Stimulated activated CD8-positive, alpha-beta memory T cell treated with anti-CD3 and anti-CD28 coated beads, Interleukin-15, amount 100 ng/mL, for 24 hours (primary cell): ENCODE measurements at places on chromosomes 2 and 18.

GRCh38 chr2:44016282-44016681 lies 20.5 kb upstream of the LRPPRC start:
- DNase-seq, result no peak

GRCh38 chr18:52289392-52289791 lies 50.6 kb upstream of the DCC start:
- no peak for DNase-seq

GRCh38 chr2:236852100-236852976 lies 233.4 kb upstream of the COPS8 start:
- no peak for DNase-seq

GRCh38 chr18:37787452-37787851 lies 221.9 kb upstream of the CELF4 start:
- DNase-seq, result no peak

- no peak for DNase-seq
Observed at GRCh38 chr2:5691985-5692529, at the start of gene SOX11. Gene SOX11, plus strand, starts transcription at chr2:5692384. Its CDS starts 338 bp downstream, at chr2:5692722.

DNA sequence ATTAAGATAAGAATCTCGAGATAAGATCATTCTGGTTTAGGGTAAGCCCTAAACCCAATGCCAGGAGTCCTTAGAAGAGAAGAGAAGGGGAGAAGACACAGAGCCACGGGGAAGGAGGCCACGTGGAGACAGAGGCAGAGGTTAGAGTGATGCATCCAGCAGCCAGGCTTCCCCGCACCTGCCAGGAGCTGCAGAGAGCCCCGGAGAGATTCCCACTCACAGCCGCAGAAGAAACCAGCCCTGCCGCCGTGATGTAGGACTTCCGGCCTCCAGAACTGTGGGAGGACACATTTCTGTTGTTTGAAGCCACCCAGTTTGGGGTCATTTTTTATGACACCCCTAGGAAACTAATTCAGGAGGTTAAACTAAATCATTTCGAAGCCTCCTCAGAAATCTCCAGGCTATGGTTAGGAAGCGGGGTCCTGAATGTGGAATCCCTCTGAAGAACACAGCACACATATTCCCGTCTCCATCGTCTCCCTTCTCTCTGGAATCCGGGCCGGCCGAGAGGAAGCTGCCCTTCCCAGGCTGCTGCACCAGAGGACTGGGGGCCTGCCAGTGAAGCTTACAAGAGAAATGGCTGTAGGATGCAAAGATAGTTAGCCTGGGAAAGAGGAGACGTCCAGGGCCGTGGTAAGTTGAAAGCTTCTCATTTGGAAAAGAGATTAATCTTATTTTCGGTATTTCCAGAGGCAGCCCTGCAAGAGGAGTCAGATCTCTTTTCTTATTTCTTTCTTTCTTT lies 156.6 kb downstream of the TWIST2 start:
- DNase-seq, result no peak

DNA sequence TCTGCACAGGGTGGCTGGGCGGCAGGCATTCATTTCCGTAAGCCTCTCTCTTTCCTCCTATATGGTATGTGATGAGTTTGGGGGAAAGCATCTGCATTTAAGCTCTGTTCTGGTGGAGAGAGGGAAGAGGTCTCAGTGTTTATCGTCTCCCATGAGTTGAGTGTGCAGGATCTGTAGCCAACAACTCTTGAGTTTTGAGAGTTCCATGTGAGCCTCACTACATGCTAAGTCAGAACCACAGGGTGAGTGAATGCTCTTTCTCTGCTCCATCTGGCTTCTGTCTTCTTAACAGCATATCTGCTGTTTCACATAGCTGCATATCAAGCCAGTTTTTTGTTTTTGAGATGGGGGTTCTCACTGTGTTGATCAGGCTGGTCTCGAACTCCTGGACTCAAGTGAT lies 22.7 kb downstream of the RAB31 start:
- no peak for DNase-seq

DNA sequence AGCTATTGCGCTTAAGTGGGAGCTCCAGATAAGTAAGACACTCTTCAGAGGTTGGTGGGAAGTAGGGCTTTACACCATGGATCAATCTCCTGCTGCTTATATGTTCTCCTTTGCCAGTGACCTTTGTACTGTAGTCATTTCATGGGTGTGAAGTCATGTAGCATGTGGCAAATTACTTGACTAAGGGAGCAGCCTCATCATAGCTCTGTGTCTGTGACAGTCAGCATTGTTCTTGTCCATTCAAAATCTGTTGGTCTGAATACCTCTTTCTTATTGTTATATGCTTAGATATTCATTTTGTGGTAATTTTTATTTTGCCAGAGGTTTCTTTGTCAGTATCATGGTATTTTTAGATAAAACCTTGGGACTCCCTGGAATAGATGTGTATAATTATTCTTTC lies 18.2 kb downstream of the SLC4A1AP start:
- no peak for DNase-seq

DNA sequence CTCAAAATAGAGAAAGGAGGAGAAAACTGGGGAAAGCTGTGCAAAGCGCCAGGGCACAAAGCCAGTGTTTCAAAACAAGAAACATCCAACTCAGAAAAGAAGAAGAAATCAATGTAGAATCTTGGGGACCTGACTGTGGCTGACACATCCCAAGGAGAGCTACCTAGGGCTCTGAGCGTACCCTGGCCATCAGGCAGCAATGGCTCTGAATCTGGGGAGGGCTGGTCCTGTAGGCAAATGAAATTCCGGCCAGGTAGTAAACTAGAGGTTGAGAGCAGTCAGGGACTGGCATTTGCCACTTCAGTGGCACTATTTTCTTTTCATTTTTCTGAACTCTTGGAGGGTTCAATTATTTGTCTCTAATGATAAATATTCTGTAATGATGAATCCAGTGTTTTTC lies 525.8 kb downstream of the STK39 start:
- DNase-seq, result no peak

- DNase-seq, result no peak
Observed at GRCh38 chr2:159124931-159125467, 156.6 kb downstream of the TANC1 start.

- no peak for DNase-seq
Observed at GRCh38 chr2:37881397-37881796, 43.7 kb upstream of the RMDN2 start.

DNA sequence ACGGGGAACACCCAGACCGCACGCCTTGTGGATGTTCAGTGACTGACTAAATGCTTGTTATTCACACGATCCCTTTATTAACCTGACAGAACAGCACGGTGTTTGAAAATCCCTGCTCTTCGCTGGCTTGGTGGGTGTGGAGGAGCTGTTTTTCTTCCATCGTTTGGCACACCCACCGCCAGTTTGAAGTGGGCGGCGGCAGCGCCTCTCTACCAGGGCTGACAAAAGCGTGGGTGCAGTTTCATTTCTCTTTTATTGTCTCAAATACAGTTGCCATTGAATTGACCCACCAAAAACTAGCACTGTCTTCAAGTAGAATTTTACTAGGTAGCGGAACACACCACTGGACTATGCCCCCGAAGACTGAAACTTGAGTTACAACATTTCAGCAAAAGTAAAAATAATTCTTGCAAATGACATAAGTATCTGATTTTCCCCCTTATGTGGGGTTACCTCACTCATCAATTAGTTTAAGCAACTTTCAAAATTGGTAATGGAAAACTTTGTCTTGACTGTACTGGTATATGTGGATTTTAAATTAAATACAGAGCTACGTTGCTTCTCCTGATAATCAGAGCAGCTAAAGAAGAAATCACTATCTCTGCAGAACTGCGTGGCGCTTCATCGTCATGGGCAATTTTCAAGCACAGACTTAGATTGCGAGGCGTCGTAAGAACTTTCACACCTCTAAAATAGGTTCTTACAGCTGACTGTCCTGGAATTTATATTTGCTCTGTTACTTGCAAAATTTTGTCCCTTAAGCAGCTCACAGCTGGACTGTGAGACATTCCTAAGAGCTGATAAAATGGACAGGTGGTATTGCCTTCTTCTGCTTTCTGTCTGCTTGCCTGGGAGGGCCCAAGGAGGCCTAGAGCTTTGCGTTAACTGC lies 60.9 kb downstream of the LDLRAD4 start:
- DNase-seq, result no peak

GRCh38 chr2:70685771-70686171 lies 82.2 kb downstream of the ADD2 start:
- no peak for DNase-seq

- DNase-seq, result no peak
Observed at GRCh38 chr18:58392324-58393000, 236.4 kb downstream of the ALPK2 start.

GRCh38 chr2:58042486-58042970 lies 4.1 kb upstream of the VRK2 start:
- DNase-seq, result no peak

DNA sequence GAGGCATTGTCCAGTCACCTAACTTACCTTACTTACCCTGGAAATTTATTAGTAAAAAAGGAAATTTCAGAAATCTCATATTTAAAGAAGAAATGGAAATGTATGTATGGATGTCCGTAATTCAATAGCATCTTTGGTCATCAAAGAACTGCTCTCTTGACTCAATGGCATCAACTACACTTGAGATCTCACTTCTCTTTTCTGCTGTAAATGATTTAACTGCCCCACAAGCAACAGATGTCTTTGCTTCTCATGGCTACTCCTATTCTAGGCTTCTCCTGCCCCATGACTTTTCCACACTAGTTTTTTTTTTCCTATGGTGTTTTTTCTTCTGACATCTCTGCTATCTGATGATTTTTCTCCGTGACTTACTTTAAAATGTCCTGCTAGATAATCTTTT lies 34.0 kb upstream of the ERMN start:
- DNase-seq, result no peak

DNA sequence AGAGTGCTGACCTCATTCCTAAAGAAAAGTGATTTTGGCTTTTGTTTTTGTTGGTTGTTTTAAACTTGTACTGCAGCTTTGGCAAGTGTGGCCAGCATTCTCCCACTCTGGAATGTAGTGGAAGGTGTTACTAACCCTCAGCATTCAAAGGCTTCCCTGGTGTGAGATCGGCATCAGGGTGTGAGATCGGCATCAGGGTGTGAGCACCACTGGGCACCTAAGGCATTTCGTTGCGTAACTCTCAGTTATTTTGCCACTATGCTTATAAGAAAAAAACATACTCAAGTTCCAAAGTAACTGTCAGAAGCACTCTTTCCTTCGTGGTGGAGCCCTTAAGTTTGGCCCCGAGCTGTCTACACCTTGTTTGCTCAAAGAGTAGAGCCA lies 1.7 kb downstream of the CYBRD1 start:
- no peak for DNase-seq

DNA sequence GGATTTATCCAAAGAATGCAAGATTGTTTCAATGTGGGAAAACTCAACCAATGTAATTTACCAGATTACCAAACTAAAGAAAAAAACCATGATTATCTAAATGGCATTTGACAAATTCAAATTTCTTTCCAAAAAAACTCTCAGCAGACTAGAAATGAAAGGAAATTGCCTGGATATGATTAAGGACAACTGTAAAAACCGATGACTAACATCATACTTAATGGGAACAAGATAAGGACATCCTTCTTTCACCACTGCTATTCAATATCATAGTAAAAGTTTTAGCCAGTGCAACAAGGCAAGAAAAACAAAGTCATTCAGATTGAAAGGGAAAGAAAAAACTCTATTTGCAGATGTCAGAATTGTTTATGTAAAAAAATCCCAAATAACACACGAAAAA lies 4.4 kb upstream of the CCDC150 start:
- no peak for DNase-seq

GRCh38 chr2:121906170-121906569 lies 150.7 kb downstream of the TSN start:
- DNase-seq, result no peak

DNA sequence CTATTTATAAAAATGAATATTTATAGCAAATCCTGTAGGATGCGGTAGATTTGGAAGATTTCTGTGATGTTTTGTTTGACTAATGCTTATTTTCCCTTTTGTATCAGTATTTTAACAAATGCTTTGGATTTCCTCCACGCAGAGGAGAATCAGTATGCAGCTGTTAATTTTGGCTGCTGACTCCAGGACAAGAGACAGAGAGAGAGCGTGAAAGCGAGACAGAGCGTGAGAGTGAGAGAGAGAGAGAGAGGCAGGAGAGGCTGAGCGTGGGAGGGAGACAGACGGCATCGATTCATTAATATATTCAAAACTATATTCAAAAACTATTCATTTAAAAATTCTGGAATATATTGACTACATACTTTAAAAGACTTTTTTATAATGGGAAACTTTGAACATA lies 62.5 kb downstream of the RRM2 start:
- no peak for DNase-seq

GRCh38 chr2:237026981-237027711 lies 58.5 kb upstream of the COPS8 start:
- DNase-seq, result no peak

DNA sequence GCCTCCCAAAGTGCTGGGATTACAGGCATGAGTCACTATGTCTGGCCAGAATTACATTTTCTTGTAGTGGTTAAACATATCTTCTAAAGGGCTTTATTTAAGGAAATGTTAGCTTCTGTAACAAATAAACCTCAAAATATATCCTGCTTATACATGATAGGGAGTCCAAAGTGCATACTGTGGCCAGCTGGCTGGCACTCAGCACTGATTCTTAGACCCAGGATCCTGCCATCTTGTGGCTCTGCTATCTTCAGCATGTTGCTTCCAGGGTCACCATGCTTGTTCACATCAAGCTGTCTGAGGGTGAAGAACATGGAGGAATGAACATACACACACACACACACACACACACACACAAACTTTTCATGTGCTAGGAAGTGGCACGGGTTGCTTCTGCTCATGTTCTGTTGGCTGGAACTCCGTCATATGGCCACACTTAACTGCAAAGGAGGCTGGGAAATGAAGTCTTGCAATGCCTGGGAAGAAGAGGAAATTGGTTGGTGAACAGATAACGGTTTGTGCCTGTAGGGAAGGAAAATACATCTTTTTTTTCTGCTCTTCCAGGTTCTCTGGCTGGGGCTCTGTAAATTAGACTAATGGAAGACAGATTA lies 40.0 kb downstream of the NPPC start:
- DNase-seq, result no peak

GRCh38 chr2:144152817-144153271 lies 367.1 kb downstream of the ZEB2 start:
- DNase-seq, result no peak

- DNase-seq, result no peak
Observed at GRCh38 chr2:133835821-133836619, 267.8 kb upstream of the NCKAP5 start.

- DNase-seq, result no peak
Observed at GRCh38 chr2:42457011-42457410, 36.8 kb downstream of the KCNG3 start.

DNA sequence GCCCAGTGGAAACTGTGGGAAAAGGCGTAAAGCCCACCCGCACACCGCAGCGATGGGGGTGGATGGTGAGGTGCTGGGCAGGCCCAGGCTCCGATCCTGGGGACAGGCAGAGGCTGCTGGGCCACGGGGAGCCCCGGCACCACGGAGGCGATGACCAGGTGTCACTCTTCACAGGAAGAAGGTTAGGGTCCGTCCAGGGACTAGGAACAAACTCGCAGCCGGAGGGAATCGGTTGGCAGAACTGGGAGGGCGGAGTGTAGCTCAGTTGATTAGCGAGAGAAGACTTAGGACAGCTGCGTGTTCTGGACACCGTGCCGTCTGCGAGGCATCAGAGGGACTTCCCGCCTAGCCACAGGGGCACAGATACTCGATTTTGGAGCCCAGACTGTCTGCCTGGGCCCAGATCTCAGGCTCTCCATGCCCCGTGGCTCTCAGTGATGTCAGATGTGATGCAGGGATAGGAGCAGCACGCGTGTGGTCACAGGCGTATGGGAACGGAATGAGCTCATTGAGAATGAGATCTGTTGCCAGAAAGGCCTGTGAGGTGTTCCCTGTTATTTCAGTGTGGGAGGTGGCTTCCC lies 16.1 kb upstream of the ALLC start:
- DNase-seq, result no peak
